ENCODE measurements at places on chromosomes 5 and 9.

GRCh38 chr9:1709347-1709746, 305.8 kb upstream of the SMARCA2 start:
- DNase-seq, result no peak

- DNase-seq, result no peak
Measured at GRCh38 chr9:72173080-72173479, 23.8 kb downstream of the GDA start.

DNA sequence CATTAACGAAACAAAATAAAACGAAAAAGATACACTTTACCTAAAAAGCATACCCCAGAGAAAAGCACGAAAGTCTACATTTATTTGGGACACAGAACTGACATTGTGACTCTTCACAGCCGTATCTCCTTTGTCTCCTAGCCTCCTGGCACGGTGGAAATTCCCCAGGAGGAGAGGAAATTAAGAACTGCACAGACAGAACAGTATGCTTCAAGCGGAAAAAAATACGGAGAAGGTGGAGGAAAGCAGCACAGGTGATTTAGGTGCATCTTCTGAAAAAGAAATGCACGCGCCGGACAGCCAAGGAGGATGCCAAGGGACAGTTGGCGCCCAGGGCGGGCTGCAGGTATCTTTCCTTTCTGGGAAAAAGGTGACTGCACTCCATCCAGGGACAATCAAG, 32.0 kb downstream of the DDX31 start:
- no peak for DNase-seq

DNA sequence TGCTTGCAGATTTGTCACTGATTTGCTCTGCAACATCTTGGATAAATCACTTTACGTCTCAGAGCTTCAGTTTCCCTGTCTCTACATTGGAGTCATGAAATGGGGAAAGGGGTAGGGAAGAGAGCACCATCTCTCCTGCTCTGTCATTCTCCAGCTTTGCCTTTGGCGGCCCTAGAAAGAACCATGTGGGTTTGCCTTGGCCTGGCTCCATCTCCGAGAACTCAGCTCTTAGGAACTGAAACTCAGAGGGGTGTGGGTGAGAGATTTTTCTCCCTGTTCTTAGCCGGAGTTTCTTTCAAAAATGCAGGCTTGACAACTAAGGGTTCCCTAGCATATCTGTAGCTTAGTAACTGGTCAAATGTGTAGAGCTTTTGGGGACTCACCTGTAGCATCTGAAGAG, 123.5 kb downstream of the SMARCA2 start:
- no peak for DNase-seq

DNA sequence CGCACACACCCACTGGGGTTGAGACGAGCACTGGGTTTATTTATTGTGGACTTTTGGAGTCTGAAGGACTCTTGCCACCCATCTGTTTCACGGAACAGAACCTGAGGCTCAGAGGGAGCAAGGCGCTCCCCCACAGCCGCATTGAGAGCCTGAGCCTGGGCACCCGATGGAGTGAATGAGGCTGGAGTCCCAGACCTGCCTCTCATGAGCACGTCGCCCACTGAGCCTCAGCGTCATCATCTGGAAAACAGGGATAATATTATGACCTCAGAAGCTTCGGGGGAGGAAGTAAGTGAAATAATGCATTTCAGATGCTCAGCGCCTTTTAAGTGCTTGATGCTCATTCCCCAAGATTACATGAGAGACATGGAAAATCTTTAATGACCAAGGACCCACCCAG, 5.5 kb downstream of the NEK6 start:
- no peak for DNase-seq

DNA sequence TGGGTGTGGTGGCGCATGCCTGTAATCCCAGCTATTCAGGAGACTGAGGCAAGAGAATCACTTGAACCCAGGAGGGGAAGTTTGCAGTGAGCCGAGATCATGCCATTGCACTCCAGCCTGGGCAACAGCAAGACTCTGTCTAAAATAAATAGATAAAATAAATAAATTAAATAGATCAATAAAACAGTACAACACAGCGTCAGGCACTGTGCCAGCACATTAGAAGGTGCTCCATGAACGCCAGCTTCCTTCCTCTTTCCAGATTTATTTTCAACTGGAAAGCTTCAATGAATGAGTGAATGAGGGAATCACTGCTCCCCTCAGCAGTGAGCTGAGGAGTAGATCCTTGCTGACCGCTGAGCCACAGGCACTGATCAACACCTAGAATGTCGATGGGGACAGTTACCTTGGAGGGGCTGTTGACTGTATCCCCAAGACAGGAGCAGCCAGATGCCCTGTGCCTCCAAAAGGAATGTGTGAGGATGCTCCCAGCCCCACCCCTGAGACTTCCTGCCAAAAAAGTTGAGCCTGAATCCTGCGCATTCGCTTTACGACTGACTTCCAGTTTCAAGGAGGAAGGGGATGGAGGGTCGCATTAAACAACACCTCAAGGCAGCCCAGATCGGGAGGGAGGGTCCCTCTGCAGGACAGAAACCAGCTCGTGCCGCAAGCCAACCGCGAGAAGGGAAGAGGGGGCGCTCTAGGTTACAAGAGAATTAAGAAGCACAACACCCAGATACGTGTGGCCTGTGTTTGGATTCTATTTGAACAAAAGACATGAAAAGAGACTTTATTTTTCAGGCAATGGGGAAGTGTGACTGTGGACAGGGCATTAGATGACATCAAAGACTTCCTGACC, 54.0 kb upstream of the CNOT6 start:
- DNase-seq, result no peak

DNA sequence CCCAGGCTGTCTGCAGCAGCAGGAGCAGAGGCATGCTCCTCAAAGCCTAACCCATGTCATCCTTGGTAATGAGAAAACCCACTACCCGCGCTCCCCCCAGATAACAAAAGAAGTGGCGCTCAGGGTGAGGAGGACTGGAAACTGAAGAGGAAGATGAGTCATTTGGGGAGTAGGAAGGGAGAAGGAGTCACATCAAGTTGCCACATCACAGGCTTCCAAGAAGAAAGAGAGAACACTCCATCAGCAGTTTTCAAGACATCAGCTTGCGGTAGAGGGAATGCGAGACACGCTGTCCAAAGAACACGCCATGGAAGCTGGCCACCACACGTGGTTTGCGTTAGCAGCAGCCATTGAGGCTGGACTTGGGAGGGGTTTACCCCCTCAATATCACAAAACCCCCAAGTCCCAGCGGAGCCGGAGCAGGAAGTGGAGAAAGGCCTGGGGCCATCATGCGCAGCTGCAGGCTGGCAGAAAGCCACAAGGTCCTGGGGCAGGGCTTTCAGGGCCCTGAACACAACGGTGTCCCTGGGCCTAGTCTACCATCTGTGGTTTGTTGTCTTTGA, 41.5 kb downstream of the SH3PXD2B start:
- DNase-seq, result no peak

GRCh38 chr5:80492741-80493140, 4.8 kb downstream of the FAM151B start:
- no peak for DNase-seq

GRCh38 chr5:109690242-109690974, 681 bp downstream of the MAN2A1 start:
- peak; percentile 10 for DNase-seq

DNA sequence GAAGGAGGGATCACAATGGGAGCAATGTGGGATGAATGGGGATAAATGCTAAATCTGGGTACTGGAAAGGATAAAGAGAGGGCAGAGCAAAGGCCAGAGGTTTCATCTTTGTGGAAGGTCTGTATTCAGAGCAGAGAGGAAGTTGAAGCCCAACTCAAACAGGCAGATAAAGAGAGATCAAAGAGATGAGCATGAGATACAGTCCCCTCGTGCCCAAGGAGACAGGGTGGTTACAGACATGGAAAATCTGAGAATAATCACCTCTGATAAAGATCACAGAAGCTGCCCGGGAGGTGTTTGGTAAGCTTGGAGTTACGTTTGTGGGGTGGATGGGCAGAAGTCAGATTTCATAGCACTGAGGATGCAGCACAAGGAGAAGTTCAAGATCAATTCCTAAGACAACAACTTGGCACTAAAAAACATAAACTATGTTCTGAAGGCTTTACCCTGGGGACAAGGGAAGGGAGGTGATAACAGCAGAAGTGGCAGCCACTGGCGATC, 459 bp upstream of the ERAP2 start:
- no peak for DNase-seq

GRCh38 chr5:134099288-134099872, 15.1 kb upstream of the TCF7 start:
- no peak for DNase-seq

DNA sequence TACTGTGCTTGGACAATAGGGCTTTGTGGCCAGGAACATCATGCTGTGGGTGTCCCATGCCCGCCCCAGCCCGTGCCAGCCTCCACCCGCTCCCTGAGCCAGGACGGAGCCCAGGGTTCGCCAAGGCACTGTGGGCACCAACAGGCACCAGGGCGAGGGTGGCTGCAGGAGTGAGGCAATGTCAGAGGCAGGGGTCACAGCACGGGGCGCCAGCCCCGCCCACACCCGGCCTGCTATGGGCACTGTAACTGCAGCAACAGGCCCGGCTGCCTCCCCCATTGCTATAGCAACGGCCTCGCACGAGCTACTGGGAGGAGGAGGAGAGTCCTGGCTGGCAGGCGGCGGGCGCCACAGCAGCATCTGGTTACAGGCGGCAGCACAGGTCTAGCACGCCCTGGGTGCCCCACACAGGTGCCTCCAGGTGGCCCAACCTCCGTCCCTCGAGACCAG, 2.5 kb downstream of the ABCA2 start:
- no peak for DNase-seq

- DNase-seq, result no peak
Measured at GRCh38 chr9:105401651-105402050, 46.2 kb upstream of the FSD1L start.

DNA sequence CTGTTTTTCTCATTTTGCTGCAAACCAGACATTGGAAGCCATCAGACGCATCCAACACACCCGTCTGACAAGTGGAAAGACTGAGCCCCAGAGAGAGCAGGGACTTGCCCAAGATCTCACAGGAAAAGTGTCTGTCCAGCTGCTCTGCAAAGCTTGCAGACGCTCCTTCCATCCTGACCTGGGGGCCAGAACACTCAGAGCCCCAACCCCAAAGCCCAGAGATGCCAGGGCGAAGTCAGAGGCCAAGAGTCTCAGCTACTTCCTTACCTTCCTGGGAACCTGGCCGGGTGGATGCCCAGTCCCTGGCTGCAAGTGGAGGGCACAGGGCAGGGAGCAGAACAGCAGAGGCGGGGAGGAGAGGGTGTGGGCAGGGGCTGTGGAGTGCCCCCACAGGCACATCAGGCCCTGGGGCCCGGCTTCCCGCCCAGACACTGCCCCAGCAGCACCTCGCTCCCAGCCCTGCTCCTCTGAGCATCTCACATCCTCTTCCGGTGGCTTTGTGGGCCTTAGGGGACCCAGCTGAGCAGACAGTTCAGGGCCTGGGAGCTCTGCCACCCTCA, 9.7 kb upstream of the RALGDS start:
- DNase-seq, result no peak

DNA sequence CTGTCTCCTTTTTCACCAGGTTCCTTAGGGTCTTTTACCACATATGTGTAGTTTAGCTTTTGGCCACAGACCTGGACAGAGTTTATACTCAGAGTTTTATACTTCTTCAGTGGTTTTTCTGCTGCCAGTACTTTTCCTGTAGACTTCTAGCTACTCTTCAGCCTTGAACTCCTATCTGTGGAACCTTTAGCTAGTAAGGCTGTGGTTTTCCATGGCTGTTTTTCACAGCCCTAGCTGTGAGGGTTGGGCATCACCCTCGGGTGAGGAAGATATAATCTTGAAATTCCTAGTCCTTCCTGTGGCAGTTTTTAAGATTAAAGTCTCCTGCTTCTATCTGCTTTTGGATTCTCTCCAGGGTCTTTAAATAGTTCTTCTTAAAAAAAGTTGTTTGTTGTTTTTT, 109.1 kb downstream of the FGF1 start:
- DNase-seq, result no peak

- DNase-seq, result no peak
Measured at GRCh38 chr5:32363030-32363429, 50.3 kb upstream of the MTMR12 start.

GRCh38 chr5:56561-57290, 35.2 kb upstream of the PLEKHG4B start:
- DNase-seq, result no peak

DNA sequence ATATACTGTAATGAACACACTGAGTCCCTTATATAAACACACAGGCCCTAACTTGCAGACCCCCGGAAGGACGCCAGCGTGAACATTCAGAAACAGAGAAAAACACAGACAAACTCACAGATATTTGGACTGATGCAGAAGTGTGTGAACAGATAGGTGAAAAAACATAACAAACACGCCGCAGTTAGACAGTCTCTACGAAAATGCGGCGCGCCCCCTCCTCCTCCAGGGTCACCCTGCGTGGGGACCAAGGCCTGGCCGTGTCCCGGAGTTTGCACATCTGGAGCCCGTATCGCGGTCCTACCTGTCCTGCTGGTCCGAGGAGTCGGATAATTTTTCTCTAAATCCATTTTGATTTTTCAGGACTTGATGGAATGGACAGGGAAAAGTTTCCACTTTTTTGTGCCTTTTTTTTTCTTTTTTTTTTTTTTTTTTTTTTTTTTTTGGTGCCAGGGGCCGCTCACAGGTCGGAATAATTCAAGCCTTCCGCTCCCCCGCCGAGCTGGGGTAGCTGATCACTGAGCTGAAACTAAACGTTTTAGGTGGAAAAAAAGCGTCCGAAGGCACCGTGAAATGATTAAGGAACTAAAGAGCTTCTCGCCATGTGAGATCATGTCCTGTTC, at the start of gene PAX5:
Gene PAX5, minus strand, starts transcription at position 587 of the 623 bp plus-strand sequence. Its CDS starts 237 bp downstream, at position 350.
- DNase-seq, result no peak

DNA sequence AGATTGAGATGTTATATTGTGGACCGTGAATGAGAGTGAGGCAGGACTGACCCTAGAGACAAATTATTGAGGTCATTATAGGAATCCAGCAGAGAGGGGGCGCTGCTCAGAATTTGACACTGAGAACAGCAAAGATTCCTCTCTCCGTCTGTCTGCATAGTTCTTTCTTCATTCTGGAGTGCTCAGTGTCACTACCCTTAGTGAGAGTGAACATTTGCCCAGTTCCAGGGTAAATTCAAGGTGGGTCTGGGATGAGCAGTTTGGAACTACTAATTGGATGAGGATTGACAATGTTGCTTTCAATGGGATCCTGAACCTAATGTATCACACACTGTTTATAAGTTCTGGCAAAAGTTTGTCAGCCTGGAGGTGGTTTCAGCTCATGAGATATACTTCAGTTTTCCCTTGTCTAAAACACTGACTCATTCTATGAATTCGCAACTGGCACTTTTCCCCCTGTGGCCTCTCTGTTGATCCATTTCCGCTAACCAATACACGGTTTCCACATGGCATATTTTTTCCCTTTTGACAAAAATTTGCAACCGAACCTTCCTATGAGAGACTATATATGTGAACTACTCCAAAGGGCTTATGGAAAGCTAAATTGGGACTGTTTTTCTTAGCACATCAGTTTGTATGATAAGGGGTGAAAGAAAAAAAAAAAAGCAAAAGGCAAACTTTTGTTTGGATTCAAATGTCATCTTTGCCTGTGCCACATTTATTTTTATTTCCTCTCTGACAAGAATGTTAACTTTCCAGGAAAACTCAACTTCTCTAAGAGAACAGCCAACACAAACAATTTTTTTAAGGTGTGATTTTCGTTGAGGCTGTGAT, 1240.7 kb upstream of the WWC1 start:
- DNase-seq, result no peak

DNA sequence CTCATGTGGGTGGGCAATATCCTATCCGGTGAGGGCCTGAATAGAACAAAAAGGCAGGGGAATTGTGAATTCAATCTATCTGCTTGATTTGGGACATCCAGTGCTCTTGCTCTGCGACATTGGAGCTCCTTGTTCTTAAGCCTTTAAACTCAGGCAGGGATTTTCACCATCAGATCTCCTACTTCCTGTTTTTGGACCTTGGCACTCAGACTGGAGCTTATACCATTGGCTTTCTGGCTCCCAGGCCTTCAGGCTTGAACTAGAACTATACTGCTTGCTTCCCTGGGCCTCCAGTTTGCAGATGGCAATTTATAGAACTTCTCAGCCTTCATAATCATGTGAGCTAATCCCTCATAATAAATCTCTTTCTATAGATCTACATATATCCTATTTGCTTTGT, 134.3 kb upstream of the CLINT1 start:
- DNase-seq, result no peak

Data from stimulated activated CD4-positive, alpha-beta T cell treated with anti-CD3 and anti-CD28 coated beads, Interleukin-1b, Interleukin-23, amount 100 ng/mL, for 1 hour (primary cell).